Neural progenitor cell (in vitro differentiated cells): ENCODE measurements at places on chromosomes 5 and 9.
A peak's percentile ranks its signal among the peaks of the same experiment; 100 is the strongest.

DNA sequence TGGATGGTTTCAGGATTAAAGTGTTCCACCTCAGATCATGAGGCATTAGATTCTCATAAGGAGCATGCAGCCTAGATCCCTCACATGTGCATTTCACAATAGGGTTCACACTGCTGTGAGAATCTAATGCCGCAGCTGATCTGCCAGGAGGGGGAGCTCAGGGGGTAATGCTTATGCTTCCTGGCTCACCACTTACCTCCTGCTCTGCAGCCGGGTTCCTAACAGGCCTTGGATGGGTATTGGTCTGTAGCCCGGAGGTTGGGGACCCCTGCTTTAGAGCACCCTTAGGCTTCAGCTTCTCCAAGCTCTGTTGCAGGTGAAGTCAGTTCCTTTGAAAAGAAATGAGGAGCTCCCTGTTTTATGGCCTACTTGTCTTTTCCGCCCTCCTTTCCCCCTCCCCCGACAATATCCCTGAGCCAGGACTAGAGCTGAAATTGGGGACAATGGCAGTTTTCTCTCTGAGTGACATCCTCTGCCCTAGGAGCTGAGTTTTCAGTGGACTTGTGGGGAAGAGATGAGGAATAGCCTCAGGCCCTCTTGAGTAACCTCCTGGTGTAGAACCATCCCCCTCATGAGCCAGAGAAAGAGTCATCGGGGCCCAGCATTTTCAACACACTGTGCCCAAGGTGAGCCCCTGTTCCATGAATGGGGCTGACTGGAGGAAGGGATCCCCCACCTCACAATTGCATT is 16.2 kb upstream of the MAT2B start:
- no peak for DNase-seq

GRCh38 chr5:150496098-150496497 is 11.8 kb upstream of the NDST1 start:
- DNase-seq = no peak

DNA sequence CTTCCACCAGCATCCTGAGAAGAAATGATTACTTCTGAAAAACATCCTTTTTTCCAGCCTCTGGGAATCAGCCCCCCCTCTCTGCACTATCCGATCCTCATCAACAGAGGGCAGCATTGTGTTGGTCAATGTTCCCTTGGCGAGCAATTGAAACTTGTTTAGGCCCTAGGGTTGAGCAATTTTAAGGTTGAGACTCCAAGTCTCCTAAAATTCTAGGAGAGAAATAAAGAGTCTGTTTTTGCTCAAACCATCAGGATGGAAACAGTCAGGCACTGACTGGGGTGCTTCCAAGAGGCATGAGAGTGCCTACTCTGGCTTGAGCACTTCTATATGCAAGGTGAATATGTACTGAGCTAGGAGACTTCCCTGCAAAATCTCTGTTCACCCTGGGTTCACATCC is 12.4 kb upstream of the CYFIP2 start:
- DNase-seq = peak; percentile 69

DNA sequence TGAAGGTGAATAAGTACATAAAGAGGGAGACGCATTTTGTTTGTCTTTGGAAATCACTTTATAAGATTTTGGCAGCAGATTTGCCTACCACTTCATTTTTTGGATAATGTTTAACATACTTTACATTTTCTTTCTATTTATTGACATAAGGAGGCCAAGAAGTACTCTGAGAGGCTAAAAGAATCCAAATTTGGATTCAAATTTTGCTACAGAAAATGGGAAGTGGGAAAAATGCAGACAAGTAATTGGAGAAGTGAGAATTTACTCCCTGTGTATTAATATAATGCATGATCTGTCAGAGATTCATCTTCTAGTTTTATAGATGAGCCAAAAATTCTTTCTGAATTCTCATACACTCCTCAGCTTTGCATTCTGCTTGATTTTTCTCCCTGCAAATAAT is 411.2 kb upstream of the CTNND2 start:
- no peak for DNase-seq

- no peak for DNase-seq
These were observed 7.1 kb downstream of the ARHGEF28 start for GRCh38 chr5:73633060-73633459.

- no peak for DNase-seq
These were observed 9.2 kb upstream of the SLC9A3 start for GRCh38 chr5:533243-533954.

- DNase-seq = no peak
These were observed 5.1 kb upstream of the ZFP62 start for GRCh38 chr5:180865981-180866695.

DNA sequence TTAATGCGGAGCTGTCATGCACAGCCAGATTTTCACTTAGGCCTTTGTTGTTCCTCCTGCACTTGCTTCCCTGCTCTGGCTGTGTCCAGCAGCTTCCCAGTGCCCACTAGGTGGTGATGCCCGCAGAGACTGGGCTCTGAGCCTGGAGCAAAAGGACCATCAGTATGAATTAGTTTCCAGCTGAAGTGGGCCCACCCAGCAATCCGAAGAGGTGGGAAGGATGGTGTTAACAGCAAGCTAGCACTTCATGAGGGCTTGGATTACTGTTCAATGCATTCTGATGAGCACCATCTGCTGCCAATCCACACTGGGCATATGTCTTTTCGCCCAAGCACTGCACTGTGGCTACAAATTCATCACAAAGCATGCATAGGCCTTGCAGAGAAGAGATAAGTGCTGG is 459.1 kb downstream of the SPOCK1 start:
- no peak for DNase-seq

DNA sequence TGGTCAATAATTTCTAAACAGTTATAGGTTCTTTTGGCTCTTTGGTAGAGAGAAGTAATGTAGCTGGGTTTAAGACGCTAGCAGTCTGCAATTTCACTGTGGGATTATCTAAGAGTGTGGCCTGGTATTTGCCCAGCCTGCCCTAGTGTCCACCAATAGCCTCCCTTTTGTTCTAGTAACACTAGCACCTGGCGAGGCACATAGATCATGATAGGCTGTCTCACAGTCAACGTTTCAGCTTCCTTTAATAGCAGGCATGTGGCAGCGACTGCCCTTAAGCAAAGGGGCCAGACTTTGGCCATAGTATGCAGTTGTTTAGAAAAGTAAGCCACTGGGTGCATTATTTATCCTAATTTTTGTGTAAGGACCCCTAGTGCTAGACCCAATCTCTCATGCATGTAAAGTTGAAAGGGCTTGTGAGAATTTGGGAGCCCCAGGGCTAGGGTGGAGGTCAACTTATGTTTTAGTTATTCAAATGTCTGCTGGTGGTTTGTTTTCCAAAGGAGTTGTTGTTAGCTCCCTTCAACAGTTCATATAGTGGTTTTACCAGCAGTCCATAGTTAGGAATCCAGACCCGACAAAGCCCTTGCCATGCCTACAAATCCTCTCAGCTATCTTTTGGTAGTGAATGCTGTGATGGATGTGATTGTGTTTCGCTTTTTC is 274.3 kb downstream of the HTR1A start:
- DNase-seq = peak; percentile 24

DNA sequence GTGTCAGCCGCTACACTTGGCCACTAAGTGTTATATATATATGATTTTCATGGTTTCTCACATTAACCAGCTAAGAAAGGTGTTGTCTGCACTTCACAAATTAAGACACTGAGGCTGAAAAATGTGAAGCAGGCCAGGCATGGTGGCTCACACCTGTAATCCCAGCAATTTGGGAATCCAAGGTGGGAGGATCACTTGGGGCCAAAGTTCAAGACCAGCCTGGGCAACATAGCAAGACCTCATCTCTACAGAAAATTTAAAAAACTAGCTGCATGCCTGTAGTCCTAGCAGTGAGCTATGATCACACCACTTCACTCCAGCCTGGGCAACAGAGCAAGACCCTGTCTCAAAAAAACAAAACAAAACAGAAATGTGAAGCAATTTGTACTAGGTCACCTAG is 1.8 kb downstream of the COQ4 start:
- no peak for DNase-seq

GRCh38 chr9:35956651-35957050 is 1.3 kb downstream of the OR2S2 start:
- no peak for DNase-seq

DNA sequence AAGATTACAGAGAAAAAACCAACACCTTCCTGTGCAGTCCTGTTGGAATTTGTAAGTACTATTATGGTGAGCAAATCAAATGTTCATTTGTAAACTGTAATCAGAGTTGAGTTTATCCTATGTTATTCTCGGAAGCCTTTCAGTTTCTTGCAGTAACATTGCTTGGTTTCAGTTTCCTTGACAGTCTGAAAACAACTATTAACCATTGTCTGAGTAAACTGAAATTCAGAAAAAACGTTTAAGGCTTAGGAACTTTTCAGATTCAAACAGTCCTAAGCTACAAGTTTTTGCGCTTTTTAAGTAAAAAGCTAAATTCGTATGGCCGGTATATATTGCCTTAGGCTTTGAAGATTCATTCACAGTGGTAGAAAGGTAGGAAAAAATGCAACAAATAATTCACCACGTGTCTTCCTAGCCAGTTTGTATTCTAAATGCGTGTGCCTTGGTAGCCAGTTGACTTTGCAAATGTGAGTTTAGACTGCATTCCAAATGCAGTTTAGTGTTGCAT is 2.5 kb downstream of the GPBP1 start:
- no peak for DNase-seq

DNA sequence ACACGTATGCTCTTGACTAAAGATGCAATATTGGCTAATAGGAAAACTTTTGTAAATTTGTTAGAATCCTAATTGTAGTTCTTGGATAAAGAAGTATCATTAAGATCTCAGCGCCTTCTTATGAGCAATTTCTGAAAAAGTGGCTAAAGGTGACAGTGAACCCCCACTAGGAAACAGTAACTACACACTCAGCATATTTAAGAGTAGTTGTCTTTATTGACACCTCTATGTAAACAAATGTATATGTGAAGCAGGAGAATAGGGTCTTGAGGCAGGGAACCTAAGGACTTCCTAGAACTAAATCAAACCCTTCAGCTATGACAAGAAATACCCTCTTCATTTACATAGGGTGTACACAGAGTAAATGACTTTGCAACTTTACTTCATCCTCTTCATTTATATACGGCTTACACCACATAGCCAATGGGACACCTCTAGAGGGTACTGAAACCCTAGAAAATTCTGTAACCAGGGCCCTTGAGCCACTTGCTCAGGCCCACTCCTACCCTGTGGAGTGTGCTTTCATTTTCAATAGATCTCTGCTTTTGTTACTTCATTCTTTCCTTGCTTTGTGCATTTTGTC is 2.8 kb downstream of the NIPSNAP3A start:
- DNase-seq = no peak

DNA sequence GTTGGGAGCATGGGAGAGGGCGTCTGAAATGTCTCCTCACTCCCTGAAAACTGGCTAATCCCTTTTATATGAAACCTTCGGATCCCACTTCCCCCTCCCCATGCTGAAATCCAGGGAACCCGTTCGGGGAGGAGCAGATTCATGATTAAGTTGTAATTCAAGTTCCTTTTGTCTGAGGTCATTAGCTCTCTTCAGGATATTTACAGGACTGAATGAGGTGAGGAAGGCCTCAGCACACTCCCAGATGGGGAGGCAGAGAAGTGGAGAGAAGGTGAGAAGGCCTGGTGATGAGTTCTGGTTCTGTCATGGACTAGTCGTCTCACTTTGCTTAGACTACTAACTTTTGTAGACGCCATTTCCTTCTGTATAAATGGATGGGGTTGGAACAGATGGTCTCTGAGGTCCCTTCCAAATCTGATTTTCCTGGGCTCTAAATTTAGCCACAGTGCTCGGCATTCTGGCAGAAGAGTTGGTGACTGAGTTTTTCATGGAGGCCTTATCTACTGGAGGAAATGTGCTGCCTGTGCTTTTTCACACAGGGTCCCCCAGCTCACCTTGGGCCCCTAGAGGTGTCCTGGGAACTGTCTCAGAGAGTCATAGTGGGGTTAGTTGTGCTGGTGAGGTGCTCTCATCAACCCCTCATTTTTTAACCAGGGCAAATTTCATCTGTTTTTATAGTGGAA is 62.3 kb downstream of the PRDM6 start:
- no peak for DNase-seq

GRCh38 chr9:137367506-137368430 is 55.2 kb downstream of the EXD3 start:
- DNase-seq = no peak

GRCh38 chr9:2181792-2182191 is 166.6 kb downstream of the SMARCA2 start:
- peak; percentile 87 for DNase-seq
